H7 (cell line): ENCODE measurements at places on chromosomes 6 and 20. TPM values are rescaled to one million over a fixed set of nuclear protein-coding genes. Genes with fewer than 3 reads are reported as not detected.

DNA sequence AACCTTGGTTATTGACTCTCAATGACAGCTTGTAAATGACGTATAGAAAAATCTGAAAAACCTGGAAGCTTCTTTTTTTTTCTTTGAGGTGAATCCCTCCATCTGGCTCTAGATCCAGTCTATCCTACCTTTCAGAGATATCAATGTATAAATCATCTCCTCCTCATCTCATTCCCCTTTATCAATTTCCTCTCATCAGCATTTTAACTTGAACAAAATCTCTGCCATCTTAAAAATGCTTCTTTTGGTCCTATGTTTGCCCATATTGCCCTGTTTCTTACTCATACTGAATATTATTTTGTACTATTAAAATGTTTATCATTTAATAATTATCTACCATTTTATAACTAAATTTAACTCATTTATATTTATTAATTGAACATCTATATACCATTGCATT is 306.7 kb upstream of the TSHZ2 start:
- DNase-seq, result no peak

- DNase-seq, result no peak
Observed at GRCh38 chr6:148192310-148192709, 150.3 kb upstream of the SASH1 start.

- DNase-seq, result no peak
Observed at GRCh38 chr6:167212713-167213005, 54.9 kb upstream of the GPR31 start.

DNA sequence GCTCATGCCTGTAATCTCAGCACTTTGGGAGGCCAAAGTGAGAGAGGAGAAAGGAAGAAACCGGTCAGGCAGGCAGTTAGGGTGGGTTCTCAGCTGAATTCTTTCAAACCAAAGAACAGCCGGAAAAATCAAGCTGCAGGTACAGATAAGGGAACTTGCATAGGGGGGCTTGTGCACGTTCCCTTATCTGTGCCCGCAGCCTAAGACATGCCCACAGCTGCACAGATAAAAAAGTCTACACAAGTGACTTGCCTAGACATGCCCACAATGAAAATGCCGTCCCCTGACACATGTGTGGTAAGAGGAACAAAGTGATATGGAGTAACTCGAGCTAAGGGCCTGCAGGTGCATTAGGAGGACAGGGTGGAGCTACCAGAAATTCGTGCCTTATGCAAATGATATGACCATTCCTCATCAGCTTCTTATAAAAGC is 175.8 kb upstream of the SALL4 start:
- DNase-seq, result no peak

POU3F2 gene
- total RNA-seq, result 0.03 TPM in 1 of 2 replicates, not detected in the other

CLIC5 gene
- 0.45 TPM in 1 of 2 replicates, not detected in the other for total RNA-seq

EFCAB8 gene
- 0.17 and 0.44 TPM in 2 replicates for total RNA-seq

ERMARD gene
- 13.4 and 22.9 TPM in 2 replicates for total RNA-seq

PHACTR1 gene
- total RNA-seq, result 3.3 and 5.1 TPM in 2 replicates

LRRC1 gene
- total RNA-seq, result 10.1 and 14.5 TPM in 2 replicates
